H54 (cell line): ENCODE measurements at places on chromosomes 4 and X.

DNA sequence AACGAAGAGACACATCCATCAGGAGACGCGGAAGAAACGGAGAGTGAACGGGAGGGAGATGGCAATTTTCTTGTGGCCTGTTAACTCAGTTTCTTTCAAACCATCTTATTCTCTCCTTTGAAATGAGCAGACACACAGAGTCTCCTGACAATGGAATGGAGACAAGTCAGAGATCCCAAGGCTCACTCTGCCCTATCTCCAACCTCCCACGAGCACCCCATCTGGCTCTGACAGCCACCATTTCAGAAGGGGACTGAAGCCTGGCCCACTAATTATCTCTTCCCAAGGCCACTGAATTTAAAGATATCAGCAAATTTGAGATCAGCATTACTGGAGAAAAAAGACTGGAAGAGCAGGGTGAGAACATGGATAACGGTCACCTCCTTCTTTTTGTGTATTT is 215.6 kb downstream of the DHX15 start:
- DNase-seq: no peak

DNA sequence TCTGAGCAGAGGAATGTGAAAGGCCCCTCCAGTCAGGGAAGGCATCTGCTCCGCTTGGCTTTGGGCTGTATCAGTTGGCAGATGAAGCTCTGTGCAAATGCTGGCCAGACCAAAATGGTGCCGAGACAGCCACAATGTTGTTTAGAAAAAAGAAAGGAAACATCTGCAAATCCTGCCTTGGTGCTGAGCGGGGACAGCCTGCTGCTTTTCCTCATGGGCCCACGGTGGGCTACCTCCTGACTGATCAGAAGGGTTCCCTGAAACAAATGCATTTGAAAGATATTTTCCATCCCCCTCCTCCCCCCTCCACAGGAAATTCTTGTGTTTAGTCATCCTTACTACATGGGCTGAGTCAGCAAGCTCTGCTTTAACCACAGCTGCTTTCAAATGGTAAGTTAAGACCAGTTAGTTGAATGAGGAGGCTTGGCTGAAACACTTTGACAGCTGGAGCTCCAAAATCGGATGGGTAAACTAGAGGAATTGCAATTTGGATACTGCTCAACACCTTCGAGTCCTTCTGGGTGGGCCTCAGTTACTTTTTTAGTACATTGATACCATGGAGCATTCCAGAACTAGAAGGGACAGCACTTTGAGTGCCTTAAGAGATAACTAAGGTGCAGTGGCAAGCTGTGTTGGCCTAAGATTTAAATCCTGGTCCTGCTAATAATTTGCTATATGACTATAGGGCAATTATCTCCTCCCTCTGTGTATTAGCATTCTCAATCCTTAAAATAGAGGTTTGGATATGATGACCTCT is 36.0 kb downstream of the PLAC1 start:
- peak; percentile 35 for DNase-seq

GRCh38 chrX:12488771-12489170 is 302.4 kb upstream of the PRPS2 start:
- DNase-seq: no peak

GRCh38 chr4:121800638-121800960 is 524 bp upstream of the EXOSC9 start:
- no peak for DNase-seq

GRCh38 chr4:46386570-46386969 is 3.4 kb downstream of the GABRA2 start:
- no peak for DNase-seq

DNA sequence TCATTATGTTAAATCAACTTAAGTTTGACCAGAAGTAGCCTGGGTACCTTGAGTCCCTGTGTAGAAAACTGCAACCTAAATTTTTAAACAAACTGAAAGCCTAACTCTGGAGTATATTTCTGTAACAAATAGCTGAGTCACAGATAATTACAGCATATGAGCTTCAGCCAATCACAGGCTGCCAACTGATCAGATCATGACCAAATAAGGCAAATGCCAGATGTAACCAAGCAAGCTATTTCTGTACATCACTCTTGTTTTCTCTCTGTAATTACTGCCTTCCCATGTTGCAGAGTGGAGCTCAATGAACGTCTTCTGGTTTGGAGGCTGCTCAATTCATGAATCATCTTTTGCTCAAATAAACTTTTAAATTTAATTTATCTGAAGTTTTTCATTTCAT is 980.9 kb upstream of the DIAPH2 start:
- DNase-seq: no peak
